ENCODE measurements at places on chromosomes 12 and 14. TPM values are rescaled to one million over a fixed set of nuclear protein-coding genes. Genes with fewer than 3 reads are reported as not detected.

Gene ENO2
- polyA plus RNA-seq = 29.7 TPM

Gene ING4
- polyA plus RNA-seq = 61.0 TPM

Gene L2HGDH
- polyA plus RNA-seq = 2.3 TPM

Gene SDSL
- 8.6 TPM for polyA plus RNA-seq

Gene BHLHE41
- polyA plus RNA-seq = 4.0 TPM

Gene USP30
- 16.0 TPM for polyA plus RNA-seq

Gene FOXA1
- 0.04 TPM for polyA plus RNA-seq

Gene TAS2R30
- 0.15 TPM for polyA plus RNA-seq

Gene LRRK2
- polyA plus RNA-seq = 1.5 TPM

Gene GPRC5D
- polyA plus RNA-seq = not detected

Gene KRT3
- not detected for polyA plus RNA-seq

Gene CNTN1
- 0.11 TPM for polyA plus RNA-seq

Gene RASSF8
- 35.8 TPM for polyA plus RNA-seq

Gene NTF3
- 12.5 TPM for polyA plus RNA-seq

Gene SLC24A4
- not detected for polyA plus RNA-seq

Gene TAS2R42
- polyA plus RNA-seq = not detected

Gene EFCAB11
- polyA plus RNA-seq = 7.3 TPM

Gene EID3
- 2.5 TPM for polyA plus RNA-seq

Gene DYNLL1
- 610 TPM for polyA plus RNA-seq

Gene SLC10A1
- not detected for polyA plus RNA-seq

Gene SLC17A8
- polyA plus RNA-seq = not detected

Gene STXBP6
- polyA plus RNA-seq = 16.8 TPM

Gene CLBA1
- polyA plus RNA-seq = 5.9 TPM

Gene CRIP1
- 1.4 TPM for polyA plus RNA-seq

Gene KLRD1
- 0.13 TPM for polyA plus RNA-seq

Gene DAO
- polyA plus RNA-seq = not detected

Gene CATSPERB
- not detected for polyA plus RNA-seq

Gene TCL1B
- not detected for polyA plus RNA-seq

Gene CCDC196
- polyA plus RNA-seq = not detected

Gene SDR9C7
- polyA plus RNA-seq = not detected

Gene FGF23
- polyA plus RNA-seq = not detected

Gene SLC25A21
- 0.50 TPM for polyA plus RNA-seq

Gene TMEM30B
- polyA plus RNA-seq = 0.32 TPM

Gene MEG3
- polyA plus RNA-seq = 191 TPM

Measured in BJ (cell line).